ENCODE measurements at places on chromosomes 12 and 14.
A peak's percentile ranks its signal among the peaks of the same experiment; 100 is the strongest.

GRCh38 chr12:123390498-123391426 lies 6.8 kb downstream of the KMT5A start:
- no peak for DNase-seq

DNA sequence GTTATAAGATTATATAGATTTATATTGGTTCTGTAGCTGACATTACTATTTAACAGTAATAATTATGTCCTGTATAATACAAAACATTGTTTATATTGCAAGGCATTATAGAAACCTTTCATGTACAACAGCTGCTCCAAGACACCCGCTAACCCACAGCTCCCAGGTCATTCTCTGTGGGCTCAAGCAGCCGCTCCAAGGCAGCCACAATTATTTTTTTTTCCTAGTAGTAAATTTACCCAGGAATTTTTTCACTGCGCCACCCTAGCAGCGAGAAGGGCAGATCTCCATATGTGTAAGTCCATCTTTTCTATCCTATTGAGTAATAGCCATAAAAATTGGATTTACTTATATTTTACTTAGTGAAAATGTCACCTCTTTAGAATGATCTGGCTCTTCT lies 36.3 kb downstream of the KNTC1 start:
- DNase-seq: no peak

- no peak for DNase-seq
Observed at GRCh38 chr12:25743679-25744215, 190.7 kb upstream of the LMNTD1 start.

GRCh38 chr12:31728289-31728916 lies 418 bp downstream of the AMN1 start:
- no peak for DNase-seq

DNA sequence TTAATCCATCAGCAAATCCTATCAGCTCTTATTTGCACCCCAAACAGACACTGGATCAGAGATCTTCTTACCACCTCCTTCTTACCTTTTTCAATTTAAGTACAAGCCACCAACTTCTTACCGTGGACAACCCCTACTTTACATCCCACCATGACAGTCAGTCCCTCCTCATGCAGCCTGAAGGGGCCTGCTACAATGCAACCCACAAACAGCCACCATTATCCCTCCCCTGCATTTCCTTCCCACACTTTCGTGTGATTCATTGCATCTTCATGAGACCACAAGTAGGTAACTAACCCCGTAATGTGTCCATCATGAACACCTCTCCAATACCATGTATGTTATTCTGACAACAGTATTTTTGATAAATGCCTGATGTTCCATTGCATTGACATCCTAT lies 108.6 kb downstream of the BCL11B start:
- no peak for DNase-seq

GRCh38 chr14:76904740-76905569 lies 78.7 kb downstream of the LRRC74A start:
- peak; percentile 78 for DNase-seq

GRCh38 chr12:125194163-125194773 lies 129.0 kb downstream of the AACS start:
- DNase-seq: no peak

GRCh38 chr12:116861320-116861719 lies 19.9 kb downstream of the HRK start:
- DNase-seq: peak; percentile 55

DNA sequence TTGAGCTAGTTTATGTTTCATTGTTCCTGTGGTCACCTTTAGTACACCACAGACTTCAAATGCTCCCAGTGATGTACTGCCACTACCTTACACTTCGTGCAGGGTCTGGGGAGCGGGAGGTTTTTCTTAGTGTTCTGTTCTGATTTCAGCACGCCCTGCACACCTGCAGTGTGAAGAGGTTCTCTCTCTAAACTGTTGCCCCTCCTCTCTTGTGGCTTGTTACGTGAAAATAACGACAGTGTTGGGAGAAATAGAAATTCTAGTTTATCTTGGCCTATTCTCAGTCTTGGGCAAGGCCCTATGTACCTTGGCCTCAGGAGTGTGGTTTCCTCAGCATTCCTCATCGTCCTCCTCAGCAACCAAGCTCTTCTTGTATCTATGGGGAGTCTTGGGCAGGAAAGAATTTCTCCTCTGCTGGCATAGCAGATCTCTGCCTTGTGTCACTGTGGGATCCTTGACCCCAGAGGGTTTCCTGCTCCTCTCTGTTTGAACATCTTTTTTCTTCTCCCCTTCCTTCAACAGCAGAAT lies 48.6 kb downstream of the EIF2S3B start:
- DNase-seq: no peak

DNA sequence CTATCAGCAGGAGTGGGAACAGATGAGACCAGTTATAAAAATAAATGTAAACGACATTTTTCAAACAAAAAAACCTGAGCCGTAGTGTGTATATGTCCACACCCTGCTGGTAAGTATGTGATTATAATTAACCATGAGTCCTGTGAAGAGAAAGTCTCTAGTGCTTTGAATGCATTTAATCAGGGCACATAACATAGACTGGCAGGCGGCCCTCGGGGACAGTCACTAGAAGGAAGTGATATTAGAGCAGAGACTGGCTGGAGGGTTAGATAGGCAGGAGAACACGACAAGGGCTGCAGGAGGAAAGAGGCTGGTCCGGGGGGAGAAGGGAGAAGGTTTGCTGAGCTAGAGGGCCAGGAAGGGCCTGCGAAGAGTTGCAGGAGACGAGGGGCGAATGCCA lies 23.8 kb upstream of the ELK3 start:
- DNase-seq: no peak

- no peak for DNase-seq
Observed at GRCh38 chr12:91896286-91897024, 249.2 kb downstream of the BTG1 start.

GRCh38 chr12:75437564-75437963 lies 43.0 kb upstream of the GLIPR1 start:
- DNase-seq: no peak

GRCh38 chr14:60861545-60862140 lies 119.2 kb downstream of the TRMT5 start:
- DNase-seq: no peak

- no peak for DNase-seq
Observed at GRCh38 chr14:103085106-103086091, 1.4 kb downstream of the LBHD2 start.

GRCh38 chr14:92951912-92952471 lies 29.0 kb downstream of the CHGA start:
- peak; percentile 62 for DNase-seq

DNA sequence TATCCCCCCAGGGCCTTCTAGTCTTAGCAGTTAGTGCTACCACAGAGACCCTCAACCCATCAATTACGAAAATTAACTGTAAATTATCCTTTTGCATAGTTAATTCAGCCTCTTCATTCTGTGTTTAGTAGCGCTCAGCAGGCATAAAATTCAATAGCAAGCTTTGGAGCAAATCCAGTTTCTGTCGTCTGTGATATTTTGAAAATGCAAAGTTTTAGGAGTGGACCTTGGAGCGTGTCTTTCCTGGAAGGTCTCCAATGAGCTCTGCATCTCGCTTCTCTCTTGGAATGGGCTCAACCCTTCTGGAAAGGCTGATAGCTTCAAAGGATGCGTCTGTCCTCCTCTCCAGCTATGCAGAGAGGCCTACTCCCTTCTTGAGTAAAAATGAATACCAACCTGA lies 222.9 kb downstream of the SLC15A4 start:
- DNase-seq: no peak

- no peak for DNase-seq
Observed at GRCh38 chr12:50066402-50066801, 9.0 kb downstream of the ASIC1 start.

GRCh38 chr14:23929822-23930294 lies 23.7 kb upstream of the DHRS4 start:
- DNase-seq: peak; percentile 83

DNA sequence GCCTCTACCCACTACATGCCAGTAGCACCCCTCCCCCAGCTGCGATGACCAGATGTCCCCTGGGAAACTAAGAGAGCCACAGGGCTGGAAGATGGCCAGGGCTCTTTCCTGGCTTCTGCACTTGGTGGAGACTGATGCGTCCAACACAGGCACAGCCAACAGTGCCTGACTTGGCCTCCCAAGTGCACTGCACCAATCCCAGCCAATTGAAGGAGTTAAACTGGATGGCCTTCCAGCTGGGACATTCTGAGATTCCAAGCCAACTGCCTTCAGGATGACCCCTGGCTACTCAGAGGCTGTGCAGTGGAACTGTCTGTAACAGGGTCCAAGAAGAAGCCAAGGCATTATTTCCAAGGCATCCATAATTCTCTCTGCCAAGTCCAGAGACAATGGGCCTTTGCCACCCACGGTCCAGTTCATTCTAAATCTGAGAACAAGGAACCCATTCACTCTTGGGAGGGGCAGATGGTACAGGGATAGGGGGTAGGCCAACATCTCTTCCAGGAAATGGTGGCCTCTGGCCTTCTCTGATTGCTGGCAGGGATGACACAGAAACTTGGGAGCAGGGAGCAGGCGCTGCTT lies 35.2 kb downstream of the PRIMA1 start:
- no peak for DNase-seq

DNA sequence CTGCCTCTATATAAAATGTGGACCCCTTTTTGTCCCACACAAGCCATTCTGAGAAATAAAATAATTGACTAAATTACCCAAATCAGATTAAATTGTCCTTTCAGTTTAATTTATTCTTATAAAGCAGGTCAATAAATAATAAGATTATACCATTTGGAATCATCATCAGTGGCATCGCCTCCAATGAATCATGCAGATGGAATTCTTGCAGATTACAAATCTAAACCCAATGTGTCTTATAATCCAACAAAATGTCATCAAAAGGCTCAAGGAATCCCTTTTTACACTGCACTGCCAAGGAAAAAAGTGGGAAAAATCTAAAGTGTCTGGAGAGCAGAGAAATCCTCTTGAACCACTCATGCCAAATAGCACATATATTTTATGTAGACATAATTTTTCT lies 138.2 kb upstream of the TSPAN8 start:
- no peak for DNase-seq

DNA sequence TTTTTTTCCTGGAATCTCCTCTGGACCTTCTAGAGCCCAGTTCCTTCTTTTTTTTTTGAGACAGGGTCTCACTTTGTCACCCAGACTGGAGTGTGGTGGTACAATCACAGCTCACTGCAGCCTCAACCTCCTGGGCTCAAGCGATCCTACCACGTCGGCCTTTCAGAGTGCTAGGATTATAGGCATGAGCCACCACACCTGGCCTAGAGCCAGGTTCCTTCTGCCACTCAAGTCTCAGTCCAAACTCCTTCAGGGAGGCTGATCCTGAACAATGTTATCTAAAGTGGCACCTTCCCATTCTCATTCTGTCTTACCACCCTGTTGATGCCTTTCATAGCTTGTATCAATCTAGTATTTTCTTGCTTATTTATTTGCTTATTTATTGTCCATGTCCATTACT lies 22.3 kb upstream of the ELK3 start:
- no peak for DNase-seq

GRCh38 chr12:26126340-26127284 lies 1.8 kb upstream of the BHLHE41 start:
- peak; percentile 74 for DNase-seq

- no peak for DNase-seq
Observed at GRCh38 chr14:84963518-84963917, 566.4 kb upstream of the FLRT2 start.

- no peak for DNase-seq
Observed at GRCh38 chr12:111368291-111368787, 556 bp downstream of the PHETA1 start.

GRCh38 chr12:2101359-2101758 lies 48.6 kb downstream of the CACNA1C start:
- no peak for DNase-seq

Measured in mesothelial cell of epicardium (in vitro differentiated cells).